SJCRH30 (cell line): ENCODE measurements at places on chromosomes 4 and X. TPM values are rescaled to one million over a fixed set of nuclear protein-coding genes. Genes with fewer than 3 reads are reported as not detected.

DNA sequence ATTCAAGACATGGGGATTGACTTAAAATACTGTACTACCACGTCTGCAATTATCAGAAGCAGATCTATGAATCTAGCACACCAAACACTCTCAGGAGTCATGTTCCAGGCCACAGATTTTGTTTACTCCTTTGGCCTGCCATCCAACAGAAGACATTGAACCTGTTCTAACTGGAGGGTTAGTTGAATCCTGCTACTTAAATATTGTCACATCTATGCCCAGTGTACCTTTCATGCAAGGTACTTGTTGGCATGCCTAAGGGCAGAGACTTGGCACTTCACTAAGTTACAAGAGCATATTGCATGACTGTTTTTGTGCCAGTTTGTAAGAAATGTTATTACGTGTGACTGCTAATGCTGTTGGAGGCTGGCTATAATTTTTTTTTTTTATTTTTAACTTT, 126.9 kb upstream of the BCOR start:
- H3K4me3 ChIP-seq, result no peak overlapping the region
- H3K4me1 ChIP-seq, result no peaks in the 10 kb centered on the region
- no peak for DNase-seq
- no peaks in the 10 kb centered on the region for H3K27me3 ChIP-seq
- no peak overlapping the region for H3K27ac ChIP-seq
- no peaks in the 10 kb centered on the region for H3K36me3 ChIP-seq

DNA sequence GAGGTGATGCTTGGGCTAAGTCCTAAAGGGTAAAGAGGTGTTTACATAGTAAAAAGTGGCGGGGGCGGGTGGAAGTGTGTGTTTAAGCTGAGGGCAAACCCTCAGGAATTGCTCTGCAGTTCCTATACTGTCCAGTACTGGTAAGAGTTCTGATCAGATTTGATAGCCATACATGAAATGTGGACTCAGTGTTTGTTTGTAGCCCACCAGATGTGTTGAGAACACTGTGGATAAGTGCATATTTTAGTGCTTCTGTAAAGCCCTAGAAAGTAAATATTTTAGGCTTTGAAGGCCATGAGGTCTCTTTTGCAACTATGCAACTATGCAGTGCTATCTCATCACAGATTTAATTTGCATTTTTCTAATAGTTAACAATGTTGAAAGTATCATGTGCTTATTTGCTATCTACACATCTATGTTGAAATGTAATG, 80.7 kb upstream of the EOLA2 start:
- no peak for DNase-seq
- H3K27ac ChIP-seq, result no peak overlapping the region
- H3K27me3 ChIP-seq, result no peaks in the 10 kb centered on the region
- H3K36me3 ChIP-seq, result no peaks in the 10 kb centered on the region
- H3K4me3 ChIP-seq, result no peak overlapping the region

Gene PCGF3
- total RNA-seq, result 50.3 and 60.4 TPM in 2 replicates

DNA sequence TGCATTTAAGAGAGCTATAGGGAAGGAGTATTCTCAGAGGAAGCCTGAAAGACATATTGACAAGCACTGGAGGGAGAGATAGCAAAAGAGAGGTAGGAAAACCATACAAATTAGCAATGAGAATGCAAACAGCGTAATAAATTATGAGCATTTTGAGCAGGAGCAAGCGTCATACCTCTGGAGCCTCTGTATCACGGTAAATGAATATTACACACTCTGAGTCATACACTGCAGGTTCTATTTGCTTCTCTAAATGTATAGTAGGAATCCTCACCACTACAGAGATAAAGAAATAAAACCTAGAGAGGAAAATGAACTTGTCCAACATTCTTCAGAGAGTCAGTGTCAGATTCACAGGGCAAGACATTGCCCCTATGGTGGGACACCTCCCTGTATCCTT, 46.4 kb upstream of the GABRE start:
- no peak overlapping the region for H3K4me3 ChIP-seq
- H3K36me3 ChIP-seq, result no peaks in the 10 kb centered on the region
- peaks cover 8% of the 10 kb centered on the region; the same call in 1 of the 2 replicates for H3K4me1 ChIP-seq
- DNase-seq, result no peak
- no peak overlapping the region for H3K27ac ChIP-seq

- DNase-seq, result peak; percentile 70
- H3K36me3 ChIP-seq, result peaks cover 2% of the 10 kb centered on the region; the same call in 1 of the 2 replicates
- peaks cover 27% of the 10 kb centered on the region for H3K4me1 ChIP-seq
- peak overlapping the region; percentile 71 for H3K27ac ChIP-seq
Observed at GRCh38 chrX:110021258-110022022, 18.5 kb downstream of the TMEM164 start.

GRCh38 chrX:134969726-134970125, 21.1 kb upstream of the SMIM10 start:
- H3K4me3 ChIP-seq, result no peak overlapping the region
- no peaks in the 10 kb centered on the region for H3K36me3 ChIP-seq
- H3K27me3 ChIP-seq, result no peaks in the 10 kb centered on the region

DNA sequence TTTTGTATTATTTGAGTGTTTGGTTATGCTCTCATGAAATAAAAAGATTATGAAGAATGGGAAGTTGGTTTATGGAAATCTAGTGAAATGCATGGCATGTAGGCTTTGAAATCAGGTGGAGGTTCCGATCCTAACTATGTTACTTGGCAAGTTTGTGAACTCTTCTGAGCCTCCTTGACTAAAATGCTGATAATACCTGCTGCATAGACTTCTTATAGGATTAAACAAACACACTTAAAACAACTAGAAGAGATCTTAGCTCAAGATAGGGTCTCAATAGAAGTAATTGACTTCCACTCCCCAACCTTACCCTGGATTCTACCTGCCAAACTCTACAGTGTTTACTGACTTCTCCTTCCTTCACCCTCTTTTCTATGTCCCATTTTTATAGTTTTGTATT, 22.2 kb upstream of the TLR2 start:
- no peaks in the 10 kb centered on the region for H3K27me3 ChIP-seq
- no peak overlapping the region for H3K4me3 ChIP-seq
- no peaks in the 10 kb centered on the region for H3K36me3 ChIP-seq

DNA sequence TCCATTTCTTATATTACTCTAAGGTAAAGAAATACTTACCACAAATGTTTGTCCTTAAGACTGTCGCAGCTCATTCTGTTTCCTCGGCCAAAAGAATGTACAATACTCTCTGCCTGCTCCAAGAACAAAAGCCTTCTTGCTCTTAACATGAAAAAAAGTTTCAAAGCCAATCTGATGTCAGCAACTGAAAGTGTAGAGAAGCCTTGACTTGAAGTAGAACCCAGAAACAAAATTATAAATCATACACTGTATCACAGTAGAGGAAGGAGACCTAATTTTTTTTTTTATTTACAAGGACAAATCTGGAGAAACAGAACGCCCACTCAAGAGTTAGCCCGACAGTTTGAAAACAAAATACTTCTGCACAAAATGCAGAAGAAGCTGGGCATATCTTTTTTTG, at the start of gene MCF2:
Gene MCF2, minus strand, starts transcription at position 101 of the 400 bp plus-strand sequence. CDS start 56,423 bp downstream, outside the sequence.
- no peaks in the 10 kb centered on the region for H3K4me1 ChIP-seq
- no peak within 1 kb of the TSS for H3K27ac ChIP-seq

DNA sequence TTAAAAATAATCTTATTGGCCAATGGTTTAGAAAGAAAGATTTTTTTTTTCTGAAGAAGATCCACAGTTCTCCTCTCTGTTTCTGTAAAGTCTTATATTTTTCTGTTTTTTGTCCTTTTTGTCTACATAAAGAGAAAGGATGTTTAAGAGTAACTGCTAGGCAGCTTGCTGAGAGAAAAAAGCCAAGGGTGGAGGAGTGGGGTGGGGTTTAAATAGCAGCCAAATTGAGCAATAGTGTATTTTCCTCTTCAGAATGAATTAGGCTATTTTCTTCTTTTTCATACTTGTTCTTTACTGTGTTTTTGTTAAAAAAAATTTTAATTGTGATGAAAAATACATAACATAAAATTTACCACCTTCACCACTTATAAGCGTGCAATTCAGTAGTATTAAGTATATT, 224.6 kb downstream of the SOWAHB start:
- H3K4me1 ChIP-seq, result peaks cover 16% of the 10 kb centered on the region
- no peaks in the 10 kb centered on the region for H3K36me3 ChIP-seq

GRCh38 chr4:109998867-109999584, 86.3 kb downstream of the EGF start:
- DNase-seq, result no peak
- H3K27me3 ChIP-seq, result no peaks in the 10 kb centered on the region
- no peak overlapping the region; the same call in 1 of the 2 replicates for H3K27ac ChIP-seq

DNA sequence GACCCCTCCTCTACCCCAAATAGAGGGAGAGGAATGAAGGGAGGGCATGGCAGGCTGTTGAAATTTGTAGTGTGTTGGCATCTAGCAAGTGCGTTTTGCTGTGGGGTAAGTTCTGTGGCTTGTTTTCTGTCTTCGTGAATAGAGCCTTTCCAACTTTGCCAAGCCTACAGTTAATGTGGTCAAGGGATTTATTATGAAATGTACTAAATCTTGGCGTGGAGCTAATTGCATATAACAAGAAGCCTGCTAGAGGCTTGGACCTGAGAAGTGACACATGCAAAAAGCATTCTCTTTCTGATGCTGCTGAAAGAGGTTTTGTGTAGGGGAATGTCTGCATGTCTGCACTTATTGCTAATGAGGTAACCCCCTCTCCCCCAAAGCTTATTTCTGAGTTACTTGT, 132.2 kb downstream of the BMPR1B start:
- H3K4me1 ChIP-seq, result peaks cover 15% of the 10 kb centered on the region
- peak overlapping the region; percentile 14; the same call in 1 of the 2 replicates for H3K27ac ChIP-seq
- H3K4me3 ChIP-seq, result no peak overlapping the region
- H3K27me3 ChIP-seq, result no peaks in the 10 kb centered on the region; the same call in 1 of the 2 replicates
- no peaks in the 10 kb centered on the region for H3K36me3 ChIP-seq

Gene HMX1
- total RNA-seq, result not detected in 2 replicates

Gene ETDA
- total RNA-seq, result not detected in 2 replicates

- H3K4me1 ChIP-seq, result no peaks in the 10 kb centered on the region
- no peak overlapping the region for H3K4me3 ChIP-seq
- no peaks in the 10 kb centered on the region for H3K36me3 ChIP-seq
- no peaks in the 10 kb centered on the region for H3K27me3 ChIP-seq
- no peak for DNase-seq
Observed at GRCh38 chr4:68655764-68656444, 14.5 kb downstream of the UGT2B15 start.

DNA sequence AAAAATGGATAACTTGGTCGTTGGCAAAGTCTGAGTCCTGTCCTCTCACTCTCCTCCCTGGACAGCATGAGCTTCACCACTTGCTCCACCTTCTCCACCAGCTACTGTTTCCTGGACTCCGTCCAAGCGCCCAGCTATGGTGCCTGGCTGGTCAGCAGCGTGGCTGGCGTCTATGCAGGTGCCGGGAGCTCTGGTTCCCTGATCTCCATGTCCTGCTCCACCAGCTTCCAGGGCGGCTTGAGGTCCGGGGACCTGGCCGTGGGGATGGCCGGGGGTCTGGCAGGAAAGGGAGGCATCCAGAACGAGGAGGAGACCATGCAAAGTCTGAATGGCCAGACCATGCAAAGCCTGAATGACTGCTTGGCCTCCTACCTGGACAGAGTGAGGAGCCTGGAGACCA, 100.8 kb downstream of the NCAPG start:
- H3K27ac ChIP-seq, result no peak overlapping the region
- H3K27me3 ChIP-seq, result no peaks in the 10 kb centered on the region
- H3K36me3 ChIP-seq, result peaks cover 3% of the 10 kb centered on the region; the same call in 1 of the 2 replicates

Gene PITX2
- 87.2 and 93.3 TPM in 2 replicates for total RNA-seq

- no peaks in the 10 kb centered on the region for H3K4me1 ChIP-seq
- H3K27me3 ChIP-seq, result no peaks in the 10 kb centered on the region
- no peak for DNase-seq
- no peak overlapping the region for H3K4me3 ChIP-seq
Observed at GRCh38 chr4:40526741-40527140, 102.9 kb downstream of the RBM47 start.

- H3K27me3 ChIP-seq, result no peaks in the 10 kb centered on the region
- H3K36me3 ChIP-seq, result no peaks in the 10 kb centered on the region
- H3K4me1 ChIP-seq, result no peaks in the 10 kb centered on the region
- DNase-seq, result no peak
Observed at GRCh38 chrX:43003939-43004338, 226.0 kb upstream of the PPP1R2C start.

- H3K36me3 ChIP-seq, result no peaks in the 10 kb centered on the region
- H3K27ac ChIP-seq, result no peak overlapping the region
- peak; percentile 30 for DNase-seq
- H3K27me3 ChIP-seq, result no peaks in the 10 kb centered on the region
- H3K4me3 ChIP-seq, result no peak overlapping the region
Observed at GRCh38 chr4:132332932-132333723, 816.0 kb upstream of the PCDH10 start.

Gene ARMCX4
- 4.2 and 4.5 TPM in 2 replicates for total RNA-seq
